ENCODE measurements at places on chromosomes 12 and 14. TPM values are rescaled to one million over a fixed set of nuclear protein-coding genes. Genes with fewer than 3 reads are reported as not detected.

The IGF1 gene
- total RNA-seq: 27.1 TPM

The TTLL5 gene
- 17.9 TPM for total RNA-seq

GRCh38 chr14:47442211-47442610 lies 233.2 kb downstream of the MDGA2 start:
- H3K4me3 ChIP-seq: no peak overlapping the region
- peaks cover 15% of the 10 kb centered on the region for H3K4me1 ChIP-seq
- no peak overlapping the region for H3K27ac ChIP-seq
- H3K27me3 ChIP-seq: no peaks in the 10 kb centered on the region
- DNase-seq: no peak

- no peaks in the 10 kb centered on the region for H3K4me1 ChIP-seq
- H3K4me3 ChIP-seq: no peak overlapping the region
- DNase-seq: no peak
- H3K27ac ChIP-seq: no peak overlapping the region
- no peaks in the 10 kb centered on the region for H3K27me3 ChIP-seq
Measured at GRCh38 chr14:84749191-84749955, 780.6 kb upstream of the FLRT2 start.

Data from sigmoid colon (tissue), 7 donors.